ENCODE measurements at places on chromosomes 7 and 10.

- DNase-seq, result no peak
These were observed 201.4 kb downstream of the SFMBT2 start for GRCh38 chr10:7209458-7209857.

DNA sequence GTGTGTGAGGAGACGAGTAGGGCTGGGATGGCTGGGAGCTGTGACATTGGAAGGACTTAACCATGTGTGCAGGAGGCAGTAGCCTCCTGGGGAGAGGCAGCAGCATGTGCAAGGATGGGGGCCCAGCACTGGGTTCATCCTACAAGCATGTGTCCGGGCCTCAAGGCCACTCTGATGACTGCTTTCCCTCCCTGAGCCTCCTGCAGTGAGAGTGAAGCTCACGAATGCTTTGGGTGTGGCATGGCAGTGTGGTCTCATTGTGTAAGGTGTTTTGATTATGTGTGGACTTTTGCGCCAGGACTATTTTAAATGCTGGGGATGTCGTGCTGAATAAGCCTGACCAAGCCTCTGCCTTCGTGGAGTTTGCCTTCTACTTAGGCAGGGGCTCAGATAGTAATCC lies 122.0 kb upstream of the INSYN2A start:
- DNase-seq, result no peak

GRCh38 chr10:103648251-103648635 lies 154.7 kb downstream of the NEURL1 start:
- no peak for DNase-seq

DNA sequence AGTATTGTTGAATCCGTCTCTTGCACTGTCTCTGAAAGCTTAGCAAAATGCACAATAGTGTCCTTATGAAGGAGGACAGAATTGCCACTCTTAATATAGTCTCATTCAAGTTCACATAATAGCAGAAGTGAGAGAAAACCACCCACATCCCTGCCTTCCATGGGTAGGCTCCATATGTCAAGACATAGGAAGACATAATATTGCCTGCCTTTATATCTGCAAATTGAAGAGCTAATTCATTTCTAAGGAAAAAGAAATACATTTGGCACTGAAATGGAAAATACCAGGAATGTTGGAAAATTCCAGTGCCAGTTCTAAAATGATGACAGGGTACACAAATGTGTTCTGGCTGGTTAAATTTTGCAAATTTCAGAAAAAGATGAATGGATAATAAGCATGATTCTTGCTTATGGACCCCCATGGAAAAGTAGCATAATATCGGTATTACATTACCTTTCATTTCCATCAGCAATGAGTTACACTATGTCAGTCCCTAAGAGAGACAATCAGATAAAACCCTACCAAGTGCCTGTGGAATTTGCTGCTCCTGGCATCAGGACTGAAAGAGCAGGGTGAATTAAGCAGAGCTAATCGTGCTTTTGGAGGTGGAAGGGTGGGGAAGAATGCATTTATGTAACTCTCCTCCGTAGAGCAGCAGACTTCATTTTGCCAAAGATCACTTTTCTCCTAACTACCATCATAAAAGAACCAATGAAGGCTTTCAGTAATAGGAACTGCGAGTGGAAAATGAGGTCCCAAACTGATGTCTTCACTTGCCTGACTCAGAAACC lies 312.6 kb downstream of the FGFR2 start:
- no peak for DNase-seq

DNA sequence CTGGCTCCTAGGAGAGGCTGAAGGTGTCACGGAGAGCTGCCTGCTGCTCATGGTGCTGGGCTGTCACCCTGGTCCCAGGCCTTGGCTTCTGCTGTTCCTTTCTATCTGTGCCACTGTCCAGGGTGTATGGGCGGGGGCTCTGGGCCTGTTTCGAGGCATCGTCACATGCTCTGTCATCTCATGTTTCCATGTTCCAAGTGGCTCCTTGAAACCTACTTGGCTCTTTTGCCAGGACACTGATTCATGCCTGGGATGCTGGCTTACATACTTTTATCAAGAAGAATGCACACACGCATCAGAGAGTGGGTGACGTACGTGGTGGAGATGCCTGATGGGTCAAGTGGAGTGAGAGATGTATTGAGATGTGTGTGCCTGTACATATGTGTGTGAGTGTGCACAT lies 50.9 kb downstream of the ADCY1 start:
- DNase-seq, result no peak

All from NCI-H2081 treated with DMSO at 0.1 percent for 48 hours (cell line).